ENCODE measurements at places on chromosomes 2 and 18.

GRCh38 chr18:29184654-29185053 is 1007.7 kb upstream of the CDH2 start:
- DNase-seq = no peak

GRCh38 chr2:221195829-221196228 is 376.3 kb downstream of the EPHA4 start:
- no peak for DNase-seq

GRCh38 chr2:184921676-184922075 is 323.3 kb downstream of the ZNF804A start:
- DNase-seq = no peak

DNA sequence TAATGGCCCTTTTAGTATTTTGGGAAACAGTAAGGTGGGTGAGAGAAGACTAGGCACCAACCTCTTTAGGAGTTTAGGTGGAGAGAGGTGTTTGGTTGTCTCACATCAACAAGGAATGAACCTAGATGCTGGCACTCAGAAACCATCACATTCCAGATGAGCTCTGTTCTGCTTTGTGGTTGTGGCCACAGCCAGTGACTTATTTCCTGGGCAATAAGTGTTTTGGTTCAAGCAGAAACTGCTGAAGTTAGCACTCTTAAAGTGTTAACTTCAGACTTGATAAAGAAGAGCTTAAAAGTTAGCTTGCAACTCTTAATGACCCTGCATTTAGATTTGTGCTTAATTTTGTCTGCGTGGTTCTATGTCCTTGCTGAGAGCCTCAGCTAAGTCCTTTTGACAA is 929.2 kb downstream of the SLC4A3 start:
- no peak for DNase-seq

- DNase-seq = no peak
These were observed 25.0 kb upstream of the TMBIM1 start for GRCh38 chr2:218317303-218317630.

DNA sequence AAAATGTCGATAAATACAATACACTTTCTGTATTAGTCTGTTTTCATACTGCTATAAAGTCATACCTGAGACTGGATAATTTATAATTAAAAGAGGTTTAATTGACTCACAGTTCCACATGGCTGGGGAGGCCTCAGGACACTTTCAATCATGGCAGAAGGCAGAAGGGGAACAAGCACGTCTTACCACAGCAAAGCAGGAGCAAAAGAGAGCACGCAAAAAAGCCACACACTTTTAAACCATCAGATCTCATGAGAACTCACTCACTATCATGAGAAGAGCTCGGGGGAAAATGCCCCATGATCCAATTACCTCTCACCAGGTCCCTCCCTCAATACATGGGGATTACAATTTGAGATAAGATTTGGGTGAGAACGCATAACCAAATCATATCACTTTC is 256.7 kb downstream of the ANAPC1 start:
- DNase-seq = no peak

- no peak for DNase-seq
These were observed 360.3 kb downstream of the LRP1B start for GRCh38 chr2:141770530-141770929.

- DNase-seq = no peak
These were observed 64.0 kb downstream of the MBP start for GRCh38 chr18:77068321-77069312.

All from activated T-cell treated with anti-CD3 and anti-CD28 coated beads for 24 hours (primary cell).